ENCODE measurements at places on chromosomes 12 and 14.
A peak's percentile ranks its signal among the peaks of the same experiment; 100 is the strongest.

GRCh38 chr12:82818271-82819035 is 131.7 kb downstream of the TMTC2 start:
- DNase-seq: peak; percentile 29

GRCh38 chr12:79191391-79191790 is 326.8 kb downstream of the SYT1 start:
- no peak for DNase-seq

GRCh38 chr12:4422985-4423384 is 22.6 kb downstream of the FGF6 start:
- no peak for DNase-seq

- DNase-seq: no peak
Measured at GRCh38 chr14:77475432-77476115, 17.7 kb downstream of the AHSA1 start.

DNA sequence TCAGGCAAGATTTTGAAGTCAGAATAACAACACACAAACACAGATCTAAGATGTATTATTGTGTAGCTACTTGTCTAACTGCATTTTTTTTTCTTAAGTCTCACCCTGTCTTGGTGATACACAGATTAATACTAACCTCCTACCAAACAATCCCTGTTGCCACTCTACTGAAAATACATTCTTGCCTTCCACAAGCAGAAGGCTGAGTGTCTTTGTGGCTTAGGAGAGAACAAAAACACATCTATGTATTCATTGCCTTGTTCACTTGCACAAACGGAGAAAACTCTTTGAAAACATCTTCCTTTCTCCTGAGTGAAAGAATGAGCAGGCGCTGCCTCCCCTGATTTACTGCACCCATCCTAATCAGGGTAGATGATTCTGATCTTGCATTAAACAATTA is 642.2 kb downstream of the DIO2 start:
- DNase-seq: no peak

DNA sequence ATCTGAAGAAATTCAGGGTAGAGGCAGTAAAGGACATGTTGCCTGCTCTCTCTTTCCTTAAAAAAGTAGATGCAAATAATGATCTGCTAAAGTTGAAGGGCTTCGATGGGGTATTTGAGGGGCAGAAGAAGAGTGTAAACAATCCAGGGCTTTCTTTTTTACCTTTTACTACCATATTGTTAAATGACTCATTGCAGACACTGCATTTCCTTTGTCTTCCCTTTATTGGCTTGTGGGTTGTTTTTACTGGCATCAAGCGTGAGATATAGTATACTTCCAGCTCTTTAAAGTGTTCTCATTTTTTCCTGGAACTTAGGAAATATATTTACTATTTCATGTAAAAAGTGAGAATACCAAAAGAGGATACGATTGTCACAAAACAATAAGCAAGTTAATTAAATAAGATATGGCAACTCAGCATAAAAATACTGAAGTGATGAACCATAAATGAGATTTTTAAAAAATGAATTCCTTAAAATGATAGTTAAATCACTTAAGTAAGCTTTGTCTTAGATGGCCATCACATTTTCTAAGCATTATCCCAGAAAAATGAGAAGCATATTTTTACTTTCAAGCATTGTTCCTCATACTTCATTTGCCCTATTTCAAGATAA is 72.3 kb upstream of the KRAS start:
- no peak for DNase-seq

DNA sequence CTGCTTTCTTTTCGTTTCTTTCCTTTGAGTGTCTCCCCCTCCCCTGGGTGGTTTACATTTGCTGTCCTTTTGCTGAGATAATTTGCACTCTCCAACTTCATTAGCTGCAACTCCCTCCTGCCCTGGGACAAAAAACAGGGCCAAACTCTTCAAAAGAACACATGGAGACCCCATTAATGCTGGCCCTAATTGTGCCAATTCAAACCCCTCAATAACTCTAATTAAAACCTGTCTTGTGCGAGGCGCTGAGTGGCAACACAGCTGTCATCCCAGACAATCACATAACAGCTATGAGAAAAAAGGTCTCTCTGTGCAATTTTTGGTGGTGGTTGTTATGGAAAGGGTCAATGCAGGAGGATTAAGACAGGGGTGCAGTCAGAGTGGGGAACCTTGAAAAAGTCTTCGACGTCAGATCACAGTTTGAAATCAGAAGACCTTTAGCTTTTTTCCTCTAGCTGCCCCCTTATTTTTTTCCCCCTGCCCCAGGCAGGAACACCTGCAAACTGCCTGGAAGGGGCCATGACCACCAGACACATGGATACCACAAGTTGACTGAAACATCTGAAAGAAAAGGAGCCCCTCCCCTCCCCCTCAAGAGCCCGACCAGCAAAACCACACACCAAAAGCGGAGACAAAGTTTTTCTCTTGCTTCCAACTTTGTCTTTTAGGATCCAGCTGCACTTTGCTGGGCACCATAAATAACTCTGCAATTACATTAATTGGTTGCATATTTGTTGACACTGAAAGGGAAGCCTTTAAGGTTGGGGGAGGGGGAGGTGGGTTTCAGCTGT is 26.5 kb upstream of the SMOC1 start:
- DNase-seq: no peak

DNA sequence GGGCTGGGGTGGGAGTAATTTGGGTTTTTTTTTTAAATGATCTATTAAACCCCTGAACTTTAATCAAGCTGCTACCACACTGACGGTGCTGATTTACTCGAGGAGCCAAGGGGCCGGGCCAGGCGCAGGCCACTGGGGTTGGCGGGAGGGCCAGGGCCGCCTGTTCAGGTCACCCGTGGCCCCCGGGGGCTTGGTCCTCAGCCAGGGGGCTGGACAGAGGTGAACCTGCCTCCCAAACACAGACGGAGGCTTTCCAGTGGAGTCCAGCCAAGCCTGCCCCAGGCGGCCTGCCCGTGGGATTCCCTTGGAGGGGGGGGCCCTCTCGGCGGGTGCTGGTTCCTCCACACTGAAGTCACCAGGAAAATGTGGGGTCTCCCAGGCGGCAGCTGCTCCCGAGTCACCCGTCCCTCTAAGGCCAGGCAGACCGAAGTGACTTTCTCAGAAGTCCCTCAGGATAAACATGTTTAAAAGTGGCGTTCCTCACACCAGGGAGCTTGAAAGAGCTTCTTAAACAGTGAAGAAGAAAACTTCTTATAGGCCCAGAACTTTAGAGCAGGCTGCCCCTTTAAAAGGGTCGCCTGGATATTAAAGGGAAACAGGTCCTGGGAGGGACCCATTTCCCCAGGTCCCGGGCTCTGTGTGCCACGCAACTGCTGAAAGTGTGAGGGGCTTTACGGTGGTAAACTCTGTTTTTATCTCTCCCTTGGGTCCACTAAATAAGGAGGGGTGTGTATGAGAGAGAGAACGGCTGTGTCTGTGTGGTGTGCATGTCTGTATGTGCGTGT is 167.2 kb upstream of the GSC start:
- no peak for DNase-seq

GRCh38 chr14:61247935-61248334 is 33.2 kb downstream of the TMEM30B start:
- DNase-seq: no peak

DNA sequence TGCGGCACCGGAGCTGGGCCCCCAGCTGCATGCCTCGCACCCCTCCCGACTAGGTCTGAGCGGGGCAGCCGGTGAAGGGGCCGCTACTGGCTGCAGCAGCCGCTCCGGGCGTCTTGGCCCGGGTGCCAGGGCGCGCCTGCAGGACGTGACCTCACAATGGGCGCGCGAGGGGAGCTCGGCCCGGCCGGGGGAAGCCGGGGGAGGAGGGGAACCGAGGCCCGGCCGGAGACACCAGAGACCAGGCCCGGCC is 353 bp downstream of the BAG5 start:
- no peak for DNase-seq

- no peak for DNase-seq
Measured at GRCh38 chr14:34229140-34229539, 232.9 kb downstream of the SPTSSA start.

- no peak for DNase-seq
Measured at GRCh38 chr12:57272337-57273151, 21.6 kb upstream of the STAC3 start.

- DNase-seq: no peak
Measured at GRCh38 chr12:132395908-132396305, 66.5 kb upstream of the GALNT9 start.

DNA sequence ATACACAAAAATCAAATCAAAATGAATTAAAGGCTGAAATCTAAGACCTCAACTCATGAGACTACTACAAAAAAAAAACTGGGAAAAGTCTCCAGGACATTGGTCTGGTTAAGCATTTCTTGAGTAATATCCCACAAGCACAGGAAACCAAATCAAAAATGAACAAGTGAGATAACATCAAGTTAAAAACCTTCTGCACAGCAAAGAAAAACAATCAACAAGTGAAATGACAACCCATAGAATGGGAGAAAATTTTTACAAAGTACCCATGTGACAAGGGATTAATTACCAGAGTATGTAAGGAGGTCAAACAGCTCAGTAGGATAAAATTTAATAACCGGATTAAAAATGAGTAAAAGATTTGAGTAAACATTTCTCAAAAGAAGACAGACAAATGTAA is 338.7 kb downstream of the SLC16A7 start:
- DNase-seq: no peak

GRCh38 chr14:83172363-83172762 is 1638.7 kb upstream of the SEL1L start:
- DNase-seq: no peak

GRCh38 chr12:23340351-23340750 is 609.1 kb downstream of the SOX5 start:
- no peak for DNase-seq

- peak; percentile 11 for DNase-seq
Measured at GRCh38 chr12:118274066-118274465, 98.6 kb downstream of the TAOK3 start.

DNA sequence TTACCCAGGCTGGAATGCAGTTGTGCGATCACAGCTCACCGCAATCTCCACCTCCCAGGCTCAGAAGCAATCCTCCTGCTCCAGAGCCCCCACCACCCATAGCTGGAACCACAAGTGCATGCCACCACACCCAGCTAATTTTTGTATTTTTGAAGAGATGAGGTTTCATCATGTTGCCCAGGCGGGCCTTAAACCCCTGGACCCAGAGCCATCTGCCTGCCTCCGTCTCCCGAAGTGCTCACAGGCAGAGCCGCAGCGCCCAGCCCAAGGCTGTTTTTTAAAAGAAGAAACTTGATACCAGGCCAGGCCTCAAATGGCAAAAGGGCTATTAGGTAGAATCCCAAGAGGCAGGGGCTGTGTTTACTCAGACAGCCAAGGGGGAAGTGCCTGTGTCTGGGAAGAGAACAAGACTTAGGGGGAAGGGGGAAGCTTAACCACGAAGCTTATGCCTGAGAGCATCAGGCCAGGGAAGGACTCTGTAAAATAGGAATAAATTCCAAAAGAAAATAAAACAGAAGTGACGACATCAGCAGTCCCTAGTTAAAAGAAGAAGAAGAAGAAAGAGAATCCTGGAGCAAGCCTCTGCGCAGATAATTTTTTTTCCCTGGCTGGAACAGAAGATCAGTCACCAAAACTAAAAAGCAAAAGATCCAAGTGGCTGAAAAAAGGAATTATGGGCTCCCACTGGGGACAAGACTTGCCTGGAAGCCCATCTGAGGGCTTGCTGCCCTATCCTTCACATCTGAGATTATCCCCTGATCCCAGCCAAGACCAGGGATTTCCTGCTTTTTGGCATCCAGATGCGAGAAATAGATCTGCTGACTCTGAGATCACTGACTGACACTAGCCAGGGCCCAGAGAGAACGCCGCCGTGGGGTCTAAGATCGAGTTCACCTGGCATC is 170.5 kb downstream of the NDUFA12 start:
- peak; percentile 51 for DNase-seq

DNA sequence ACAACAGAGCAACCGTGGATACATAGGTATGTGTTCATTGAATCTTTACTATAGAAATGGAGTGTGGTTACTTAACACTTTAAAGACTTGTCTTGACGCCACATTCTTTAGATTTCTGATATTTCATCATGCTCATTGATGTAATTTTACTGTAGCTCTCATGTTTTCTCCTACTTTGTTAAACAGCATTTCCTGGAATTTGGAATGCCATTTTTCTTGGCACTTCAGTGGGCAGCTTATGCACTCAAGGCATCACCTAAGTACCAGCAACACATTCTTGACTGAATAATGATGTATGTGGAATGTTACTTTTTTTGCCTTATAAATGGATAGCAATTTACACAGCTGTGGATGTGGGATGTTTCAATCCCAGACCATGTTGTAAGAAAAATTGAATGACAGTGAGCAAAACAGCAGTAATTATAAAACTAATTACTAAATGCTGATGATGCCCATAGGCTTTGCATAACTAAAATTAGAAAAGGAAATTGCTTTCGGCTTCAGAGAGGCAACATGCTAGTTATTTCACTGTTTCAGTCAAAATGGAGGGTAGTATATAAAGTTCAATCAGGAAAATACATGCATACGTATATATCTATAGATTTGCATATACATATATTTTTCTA is 298.5 kb downstream of the NPAS3 start:
- no peak for DNase-seq

DNA sequence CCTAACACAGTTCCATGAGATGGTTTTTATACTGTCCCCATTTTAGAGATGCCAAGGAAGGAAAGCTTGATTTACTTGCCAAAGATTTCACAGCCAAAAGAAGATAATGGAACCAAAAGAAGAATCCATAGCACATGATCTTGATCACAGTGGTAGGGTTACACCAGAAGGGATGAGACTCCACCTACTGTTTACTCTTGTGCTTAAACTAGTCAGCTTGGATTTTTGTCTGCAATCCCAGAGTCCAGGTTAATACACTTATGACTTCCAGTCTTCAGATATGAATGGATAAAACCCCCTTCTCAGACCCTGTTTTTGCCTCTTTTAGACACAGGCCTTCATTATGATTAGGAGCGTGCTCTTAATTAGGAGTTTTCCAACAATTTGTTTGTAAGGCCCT is 454.2 kb downstream of the AEBP2 start:
- peak; percentile 49 for DNase-seq

- DNase-seq: no peak
Measured at GRCh38 chr12:33653362-33653761, 213.7 kb upstream of the SYT10 start.

DNA sequence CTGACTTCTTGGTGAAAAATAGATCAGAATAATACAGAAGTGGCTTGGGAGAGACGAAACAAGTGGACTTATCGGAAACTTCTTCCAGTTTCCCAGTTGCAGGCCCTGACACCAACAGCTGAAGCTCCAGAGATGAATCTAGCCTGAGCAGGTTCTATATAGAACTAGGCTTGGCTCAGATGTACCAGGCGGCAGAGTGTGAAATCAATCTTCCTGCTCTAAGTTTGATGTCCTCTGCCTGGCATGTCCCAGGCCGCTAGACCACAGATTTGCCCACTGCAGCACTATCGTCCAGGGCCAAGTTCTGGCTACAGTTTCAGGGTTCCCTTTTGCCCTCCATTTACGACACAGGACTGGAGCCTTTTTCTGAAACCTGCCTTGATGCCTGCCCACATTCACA is 91.3 kb upstream of the PLEKHA5 start:
- DNase-seq: no peak

DNA sequence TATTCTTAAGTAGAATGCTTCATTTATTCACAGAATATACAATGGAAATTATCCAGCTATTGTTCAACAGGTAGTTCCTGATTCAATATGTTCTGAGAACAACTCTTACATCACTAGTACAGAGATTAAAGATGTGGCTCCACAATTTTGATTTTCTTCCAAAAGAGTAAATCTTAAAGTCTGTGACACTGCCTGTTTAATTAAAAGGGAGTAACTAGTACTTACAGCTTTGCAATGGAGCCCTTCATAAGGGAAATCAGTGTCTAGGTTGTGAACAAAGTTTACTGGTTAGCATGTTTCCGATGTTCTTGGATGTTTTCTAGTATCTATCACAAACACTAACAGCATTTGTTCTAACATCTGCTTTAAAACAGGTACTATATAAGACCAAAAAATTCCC is 30.8 kb downstream of the MIA2 start:
- no peak for DNase-seq

GRCh38 chr14:99035268-99035667 is 236.7 kb downstream of the BCL11B start:
- DNase-seq: peak; percentile 74
